ENCODE measurements at places on chromosomes 2 and 18.

DNA sequence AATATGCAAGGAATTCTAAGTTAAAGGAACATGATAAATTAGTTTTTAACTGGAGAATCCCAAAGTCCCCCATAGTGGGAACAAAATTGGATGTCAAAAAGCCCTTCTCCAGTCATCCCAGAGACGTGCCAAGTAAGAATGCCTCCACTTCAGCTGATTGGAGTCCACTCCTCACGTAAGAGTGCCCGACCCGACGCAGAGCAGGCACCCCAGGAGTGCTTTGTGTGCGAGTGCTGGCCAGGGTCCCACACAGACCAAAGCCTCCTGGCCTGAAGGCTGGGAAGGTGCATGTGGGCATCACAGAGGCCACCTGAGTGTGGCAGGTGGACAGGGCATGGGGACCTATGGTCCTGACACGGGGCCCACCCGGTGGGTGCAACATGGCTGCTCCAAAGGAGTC, 183.5 kb downstream of the GLI2 start:
- no peak for DNase-seq

DNA sequence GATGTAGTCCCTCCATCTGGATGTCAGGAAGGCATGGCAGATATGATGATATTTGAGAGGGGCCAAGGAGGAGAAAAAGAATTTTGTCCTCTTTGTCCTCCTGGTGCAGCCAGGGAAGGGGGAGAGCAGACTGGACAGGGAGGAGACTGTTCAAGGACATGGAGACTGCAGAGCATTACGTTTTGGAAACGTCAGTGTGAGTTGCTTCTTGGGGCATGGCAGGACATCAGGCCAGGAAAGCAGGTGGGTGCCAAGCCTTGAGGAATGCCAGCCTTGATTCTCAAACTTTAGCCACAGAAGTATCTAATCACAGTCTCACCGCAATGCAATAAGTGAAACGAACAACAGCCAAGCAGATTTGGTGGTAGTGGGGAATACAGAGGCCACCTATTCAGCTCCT, 66.2 kb downstream of the BMP10 start:
- DNase-seq: no peak

- DNase-seq: no peak
Measured at GRCh38 chr2:180507028-180507427, 473.4 kb upstream of the UBE2E3 start.

DNA sequence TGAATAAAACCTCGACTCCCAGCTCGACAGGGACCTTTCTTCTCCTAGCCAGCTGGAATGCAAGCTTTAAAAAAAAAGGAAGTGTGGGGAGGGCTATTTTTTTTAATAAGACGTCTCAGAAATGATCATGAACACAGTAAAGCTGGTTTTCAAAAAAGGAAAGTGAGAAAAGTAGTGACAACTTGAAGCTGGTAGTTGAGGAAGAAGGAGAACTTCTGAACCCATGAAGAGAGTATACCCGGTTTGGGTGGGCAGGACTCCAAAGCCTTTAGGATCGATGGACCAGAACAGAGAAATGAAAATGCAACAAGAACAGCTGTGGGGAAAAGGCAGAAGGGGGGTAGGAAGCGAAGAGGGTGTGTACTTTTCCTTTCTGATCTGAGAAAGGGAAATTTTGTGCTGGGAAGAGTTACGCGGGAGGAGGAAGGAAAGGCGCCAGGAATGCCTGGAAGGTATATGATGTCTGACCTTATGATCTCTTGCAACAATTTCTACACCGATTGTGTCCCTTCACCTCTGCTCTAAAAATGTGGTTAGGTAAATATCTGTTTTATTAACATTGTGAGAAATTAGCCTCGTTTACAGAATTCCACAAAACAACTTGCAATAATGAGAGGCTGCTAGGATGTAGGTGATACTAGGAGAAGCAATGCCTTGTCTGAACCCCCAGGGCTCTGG, 22.6 kb upstream of the CYP1B1 start:
- DNase-seq: no peak

GRCh38 chr2:169839954-169840746, 12.9 kb downstream of the UBR3 start:
- DNase-seq: no peak

DNA sequence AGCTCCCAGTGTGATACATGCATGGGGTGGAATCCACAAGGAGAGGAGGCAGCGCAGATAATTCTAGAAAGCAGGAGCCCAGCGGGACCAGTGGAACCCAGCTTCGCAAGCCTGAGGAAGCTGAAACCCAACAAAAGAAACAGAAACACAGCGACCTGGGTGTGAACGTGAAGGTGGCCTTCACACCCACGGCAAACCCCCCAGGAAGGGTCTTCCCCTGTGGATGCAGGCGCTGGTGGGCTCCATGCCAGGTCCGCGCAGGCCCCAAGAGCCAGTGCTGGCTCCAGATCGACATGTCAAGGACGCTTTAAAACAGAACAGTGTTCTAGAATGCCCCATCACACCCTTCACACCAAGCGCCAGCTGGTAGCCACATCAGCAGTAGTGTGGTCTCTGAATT, 22.1 kb downstream of the KIF1A start:
- no peak for DNase-seq

GRCh38 chr18:42480441-42480840, 525.4 kb downstream of the PIK3C3 start:
- DNase-seq: no peak

Measured in CD8-positive, alpha-beta T cell (primary cell).